ENCODE measurements at places on chromosomes 3 and 15. TPM values are rescaled to one million over a fixed set of nuclear protein-coding genes. Genes with fewer than 3 reads are reported as not detected.

SLC15A2 gene
- 10.0 TPM for total RNA-seq

CAMK2N2 gene
- 3.4 TPM for total RNA-seq

RTP3 gene
- total RNA-seq = not detected

RAB8B gene
- 134 TPM for total RNA-seq

ZBED2 gene
- not detected for total RNA-seq

SATB1 gene
- total RNA-seq = 166 TPM

LHFPL4 gene
- total RNA-seq = 48.4 TPM

EPHA3 gene
- 349 TPM for total RNA-seq

GOLGA8Q gene
- total RNA-seq = 0.62 TPM

STRIT1 gene
- total RNA-seq = not detected

INSYN1 gene
- 30.1 TPM for total RNA-seq

FBXL2 gene
- 70.8 TPM for total RNA-seq

TUBGCP5 gene
- 23.6 TPM for total RNA-seq

RBPMS2 gene
- not detected for total RNA-seq

NEDD4 gene
- 7.2 TPM for total RNA-seq

SH2D7 gene
- total RNA-seq = not detected

HCN4 gene
- 3.0 TPM for total RNA-seq

HRG gene
- total RNA-seq = not detected

IQCF5 gene
- total RNA-seq = not detected

GNB4 gene
- total RNA-seq = 177 TPM

CRTAP gene
- total RNA-seq = 18.2 TPM

CACNA1D gene
- 14.0 TPM for total RNA-seq

GOLGA8J gene
- not detected for total RNA-seq

SLC12A1 gene
- 0.16 TPM for total RNA-seq

LDHAL6B gene
- total RNA-seq = not detected

CDC25A gene
- total RNA-seq = 3.7 TPM

PLA2G4E gene
- total RNA-seq = not detected

SCN5A gene
- total RNA-seq = 0.16 TPM

ATG3 gene
- total RNA-seq = 33.4 TPM

SORD gene
- 5.1 TPM for total RNA-seq

AGBL1 gene
- 0.47 TPM for total RNA-seq

CPNE4 gene
- 3.4 TPM for total RNA-seq

TRIM42 gene
- not detected for total RNA-seq

RAB6B gene
- total RNA-seq = 52.6 TPM

ARGFX gene
- not detected for total RNA-seq

PLIN1 gene
- 0.47 TPM for total RNA-seq

DNAH12 gene
- total RNA-seq = 0.62 TPM

NTRK3 gene
- 52.3 TPM for total RNA-seq

C15orf62 gene
- total RNA-seq = not detected

C3orf49 gene
- total RNA-seq = not detected

CHST13 gene
- not detected for total RNA-seq

AHSG gene
- 0.47 TPM for total RNA-seq

FBLN2 gene
- 9.4 TPM for total RNA-seq

ECE2 gene
- 2.2 TPM for total RNA-seq

GABRR3 gene
- not detected for total RNA-seq

GHRL gene
- not detected for total RNA-seq

CYP19A1 gene
- total RNA-seq = 0.94 TPM

UBE2Q2 gene
- total RNA-seq = 78.9 TPM

SLC2A2 gene
- not detected for total RNA-seq

SLCO3A1 gene
- total RNA-seq = 9.8 TPM

NR2E3 gene
- total RNA-seq = 0.16 TPM

MAPK6 gene
- total RNA-seq = 98.3 TPM

RTP1 gene
- total RNA-seq = not detected

Measured in occipital lobe (tissue), 3 donors.